BJ (cell line): ENCODE measurements at places on chromosomes 3 and 15. TPM values are rescaled to one million over a fixed set of nuclear protein-coding genes. Genes with fewer than 3 reads are reported as not detected.

Gene MAN2A2
- 7.2 and 40.4 TPM in 2 replicates for polyA plus RNA-seq

Gene SLC30A4
- 5.2 and 7.1 TPM in 2 replicates for polyA plus RNA-seq

Gene MLF1
- polyA plus RNA-seq, result 4.4 and 7.4 TPM in 2 replicates

Gene FAH
- polyA plus RNA-seq, result 54.8 and 72.3 TPM in 2 replicates

Gene FRMD5
- polyA plus RNA-seq, result 0.83 and 0.96 TPM in 2 replicates

Gene NRG4
- polyA plus RNA-seq, result not detected in 2 replicates

Gene RIOX2
- polyA plus RNA-seq, result 19.6 and 24.2 TPM in 2 replicates

Gene ARHGEF26
- polyA plus RNA-seq, result 0.05 and 0.10 TPM in 2 replicates

Gene TMEM266
- polyA plus RNA-seq, result 0.07 and 0.18 TPM in 2 replicates

Gene PTPN23
- polyA plus RNA-seq, result 2.1 and 2.5 TPM in 2 replicates

Gene SAMD7
- polyA plus RNA-seq, result not detected in 2 replicates

Gene MUC4
- not detected in 2 replicates for polyA plus RNA-seq

Gene CASR
- polyA plus RNA-seq, result not detected in 2 replicates

Gene ITGB5
- 223 and 393 TPM in 2 replicates for polyA plus RNA-seq

Gene NKTR
- 19.0 and 37.6 TPM in 2 replicates for polyA plus RNA-seq

Gene IMPG2
- 0.10 and 0.15 TPM in 2 replicates for polyA plus RNA-seq

Gene PRKCD
- polyA plus RNA-seq, result 24.2 and 33.5 TPM in 2 replicates

Gene SOX14
- not detected in 2 replicates for polyA plus RNA-seq

Gene GPR156
- 0.28 and 0.44 TPM in 2 replicates for polyA plus RNA-seq

Gene SIDT1
- not detected in 2 replicates for polyA plus RNA-seq

Gene WNT7A
- polyA plus RNA-seq, result not detected in 2 replicates

Gene LOXL1
- 59.1 and 92.9 TPM in 2 replicates for polyA plus RNA-seq

Gene SCG3
- not detected in 2 replicates for polyA plus RNA-seq

Gene ALG1L2
- 0.33 TPM in 1 of 2 replicates, not detected in the other for polyA plus RNA-seq

Gene GOLGA6L26
- polyA plus RNA-seq, result not detected in 2 replicates

Gene ST8SIA2
- polyA plus RNA-seq, result not detected in 2 replicates

Gene GMPPB
- 19.0 and 30.0 TPM in 2 replicates for polyA plus RNA-seq

Gene SKIL
- polyA plus RNA-seq, result 9.7 and 18.1 TPM in 2 replicates

Gene LMAN1L
- not detected in 2 replicates for polyA plus RNA-seq

Gene CERS3
- not detected in 2 replicates for polyA plus RNA-seq

Gene TGM5
- not detected in 2 replicates for polyA plus RNA-seq

Gene NTRK3
- polyA plus RNA-seq, result 0.10 and 0.12 TPM in 2 replicates

Gene CYP1A1
- 0.10 TPM in 1 of 2 replicates, not detected in the other for polyA plus RNA-seq

Gene P2RY14
- polyA plus RNA-seq, result not detected in 2 replicates
